ENCODE measurements at places on chromosomes 5 and 9.

DNA sequence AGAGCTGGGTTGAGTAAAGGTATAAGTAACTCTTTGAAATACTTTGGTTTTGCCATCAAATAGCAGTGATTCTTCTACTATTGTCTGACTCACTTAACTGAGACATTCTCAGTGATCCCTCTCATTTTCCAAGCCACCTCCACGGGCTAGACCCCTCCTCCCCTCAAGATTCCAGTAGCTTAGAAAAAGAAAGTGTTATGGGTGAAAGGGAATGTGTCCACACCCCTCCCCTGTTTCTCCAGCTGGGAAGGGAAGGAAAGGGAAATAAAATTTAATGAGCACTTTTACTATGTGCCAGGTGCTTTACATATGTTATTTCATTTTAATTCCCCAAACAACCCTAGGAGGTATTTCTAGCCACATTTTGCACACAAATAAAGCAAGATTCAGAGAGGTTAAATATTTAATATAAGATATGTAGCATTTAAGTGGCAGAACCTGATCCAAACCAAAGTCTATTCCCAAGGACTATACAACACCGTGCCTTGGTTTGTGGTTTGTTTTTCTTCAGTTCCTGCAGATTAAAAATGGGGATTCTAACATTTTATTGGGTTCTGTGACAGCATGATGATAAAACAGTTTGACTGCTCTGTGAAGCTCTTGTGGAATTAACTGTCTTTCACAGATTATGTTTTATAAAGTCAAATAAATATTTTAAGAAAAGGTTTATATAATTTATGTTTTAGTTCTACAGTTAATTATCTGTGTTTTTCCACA lies 135.9 kb downstream of the ZSWIM6 start:
- no peak for DNase-seq

DNA sequence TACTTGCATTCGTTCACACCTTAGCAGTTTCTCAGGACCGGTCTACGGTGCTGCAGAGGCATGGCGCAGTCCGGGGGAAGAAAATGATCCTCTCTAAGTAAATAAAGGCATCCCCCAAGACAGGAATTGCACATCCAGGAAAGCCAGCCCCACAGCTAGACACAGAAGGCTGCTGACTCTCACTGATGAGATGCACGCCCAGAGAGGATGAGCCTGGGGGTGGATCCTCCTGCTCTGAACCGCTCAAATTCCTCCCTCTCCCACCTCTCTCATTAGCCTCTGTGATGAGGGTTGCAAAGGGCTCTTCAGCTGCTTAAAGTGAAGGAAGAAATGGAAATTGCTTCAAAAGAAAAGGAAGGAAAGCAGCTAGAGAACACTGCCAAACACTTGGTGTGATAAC lies 132.4 kb downstream of the TTLL11 start:
- DNase-seq, result no peak

- DNase-seq, result no peak
Measured at GRCh38 chr5:35461530-35461929, 156.1 kb upstream of the SPEF2 start.

DNA sequence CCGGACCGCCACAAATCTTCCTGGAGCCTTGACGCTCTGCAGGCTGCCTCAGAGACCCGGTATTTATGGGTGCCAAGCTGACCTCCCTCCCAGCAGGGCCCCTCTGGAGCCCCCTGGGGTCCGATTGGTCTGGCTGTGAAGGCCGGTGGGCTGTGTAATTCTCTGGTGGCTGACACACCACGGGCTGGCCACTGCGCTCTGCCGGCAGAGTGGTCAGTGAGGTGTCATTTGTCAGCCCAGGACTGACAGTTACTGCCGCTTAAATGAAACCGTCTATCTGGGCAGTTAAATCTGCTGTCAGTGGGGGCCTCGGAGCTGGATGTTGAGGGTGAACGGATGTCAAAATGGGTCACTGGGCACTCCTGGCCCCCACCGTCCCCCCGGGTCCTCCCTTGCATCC lies 10.7 kb downstream of the NR5A1 start:
- no peak for DNase-seq

- no peak for DNase-seq
Measured at GRCh38 chr5:114678778-114679177, 316.9 kb downstream of the KCNN2 start.

GRCh38 chr5:72234265-72234700 lies 85.8 kb downstream of the MRPS27 start:
- DNase-seq, result peak; percentile 50

GRCh38 chr5:103427326-103427725 lies 135.3 kb downstream of the NUDT12 start:
- DNase-seq, result no peak

DNA sequence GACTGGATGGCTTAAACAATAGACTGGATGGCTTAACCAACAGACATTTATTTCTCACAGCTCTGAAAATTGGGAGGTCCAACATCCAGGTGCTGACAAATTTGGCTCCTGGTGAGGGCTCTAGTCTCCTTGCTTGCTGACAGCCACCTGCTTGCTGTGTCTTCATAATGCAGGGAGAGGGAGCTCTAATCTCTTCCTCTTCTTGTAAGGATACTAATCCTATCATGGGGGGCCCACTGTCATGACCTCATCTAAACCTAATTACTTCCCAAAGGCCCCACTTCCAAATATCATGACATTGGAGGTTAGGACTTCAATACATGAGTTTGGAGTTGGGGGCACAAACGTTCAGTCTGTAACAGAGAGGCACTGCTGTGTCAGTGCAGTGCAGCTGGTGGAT lies 26.4 kb downstream of the FOXD1 start:
- DNase-seq, result no peak

GRCh38 chr5:148107608-148108007 lies 43.8 kb downstream of the SPINK5 start:
- no peak for DNase-seq

GRCh38 chr9:4030751-4031150 lies 269.1 kb downstream of the GLIS3 start:
- no peak for DNase-seq

- DNase-seq, result no peak
Measured at GRCh38 chr5:177496070-177496726, 1.2 kb downstream of the PDLIM7 start.

DNA sequence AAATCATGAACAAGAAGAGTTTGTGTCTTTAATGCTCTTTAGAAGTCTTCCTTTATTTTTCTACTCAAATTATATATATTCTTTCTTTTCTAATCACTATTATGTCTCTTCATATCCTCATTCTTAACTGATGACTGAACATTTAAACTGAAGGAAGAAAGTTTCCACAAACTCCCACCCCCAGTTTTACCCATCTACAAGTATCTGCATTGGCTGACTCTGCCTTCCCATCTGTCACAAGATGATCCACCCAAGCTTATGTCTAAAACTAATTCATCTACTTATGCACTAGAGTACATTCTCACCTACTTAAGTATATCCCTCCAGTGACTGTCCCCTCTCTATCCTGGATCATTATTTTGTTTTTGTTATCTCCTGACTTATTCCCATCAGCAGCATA lies 344.5 kb downstream of the PRR16 start:
- DNase-seq, result no peak

DNA sequence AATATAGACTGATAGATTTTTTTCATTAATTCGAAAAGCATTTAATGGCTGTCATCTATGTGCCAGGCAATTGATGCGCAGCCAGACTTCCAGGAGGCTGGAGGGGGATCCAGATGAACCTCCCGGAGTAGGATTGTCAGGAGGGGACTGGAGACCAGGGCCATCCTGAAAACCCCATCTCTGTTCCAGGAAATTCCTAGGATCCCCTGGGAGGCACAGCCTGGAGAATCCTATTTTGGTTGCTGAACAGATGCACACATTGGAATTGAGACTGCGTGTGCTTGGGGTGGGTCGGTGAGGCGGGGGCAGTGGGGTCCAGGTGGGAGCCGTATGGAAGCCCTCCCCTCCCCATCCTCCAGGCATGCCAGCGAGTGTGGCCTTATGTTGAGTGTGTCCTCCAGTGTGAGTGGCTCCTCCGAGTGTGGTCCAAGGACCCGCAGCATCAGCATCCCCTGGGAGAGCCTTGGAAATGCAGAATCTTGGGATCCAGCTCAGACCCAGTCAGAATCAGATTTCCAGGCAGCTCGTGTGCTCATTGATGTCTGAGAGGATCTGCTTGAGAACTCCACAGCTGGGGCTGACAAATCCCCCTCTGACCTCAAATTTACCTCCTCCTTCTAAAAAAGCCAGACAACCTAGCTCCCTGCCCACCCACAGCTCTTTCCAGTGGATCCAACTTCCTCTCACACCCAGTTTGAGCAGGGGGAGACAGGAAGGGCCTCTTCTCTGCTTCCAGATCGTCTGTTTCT lies 38.7 kb downstream of the ROPN1L start:
- no peak for DNase-seq

DNA sequence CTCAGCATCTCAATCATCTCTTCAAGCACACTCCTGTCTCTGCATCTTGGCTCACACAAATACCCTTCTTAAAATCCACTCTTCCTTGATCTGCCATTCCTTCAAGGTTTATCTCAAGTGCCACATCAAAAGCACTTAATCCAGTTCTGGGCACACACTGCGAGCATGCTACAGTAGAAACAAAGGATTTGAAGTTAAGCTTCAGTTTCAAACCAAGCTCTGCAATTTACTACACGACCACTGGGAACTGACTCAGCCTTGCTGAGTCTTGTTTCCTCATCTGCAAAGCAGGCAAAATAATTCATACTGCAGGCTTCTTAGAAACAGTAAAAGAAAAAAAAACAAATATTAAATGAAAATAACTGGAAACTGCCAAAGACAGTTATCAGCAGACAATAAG lies 50.5 kb upstream of the CTNNAL1 start:
- DNase-seq, result peak; percentile 45

- no peak for DNase-seq
Measured at GRCh38 chr9:87844506-87844905, 38.2 kb upstream of the SPATA31E1 start.

- no peak for DNase-seq
Measured at GRCh38 chr5:133367984-133368383, 244.4 kb downstream of the FSTL4 start.

- DNase-seq, result no peak
Measured at GRCh38 chr5:172911976-172912375, 47.2 kb upstream of the RPL26L1 start.

DNA sequence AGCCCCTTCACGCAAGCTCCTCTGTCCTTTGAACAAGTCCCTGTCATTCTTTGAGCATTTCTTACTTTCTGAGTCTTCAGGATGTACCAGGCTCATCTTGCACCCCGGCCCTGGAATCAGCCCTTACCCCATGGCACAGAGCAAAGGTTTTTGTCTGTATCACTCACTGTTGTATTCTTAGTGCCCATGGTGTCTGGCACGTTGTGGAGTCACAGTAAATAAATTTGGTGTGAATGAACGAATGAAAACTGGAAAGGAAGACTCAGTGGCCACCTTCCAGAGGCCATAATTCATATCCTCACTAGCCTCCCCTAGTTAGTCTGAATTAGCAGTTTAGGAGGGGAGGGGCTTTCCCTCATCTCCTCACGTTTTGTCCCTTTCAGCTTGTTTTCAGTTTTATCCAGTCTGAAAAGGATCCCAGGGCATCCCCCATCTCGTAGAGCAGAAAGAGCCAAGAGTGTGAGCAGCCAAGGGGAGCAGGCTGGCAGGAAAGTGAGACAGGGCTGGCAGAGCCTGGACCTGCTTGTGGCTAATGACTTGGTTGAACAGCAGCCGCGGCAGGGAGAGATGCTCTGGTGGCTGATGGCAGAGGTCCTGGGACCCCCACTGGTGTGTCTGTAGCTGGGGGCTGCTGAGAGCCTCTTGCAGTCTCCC lies 42.7 kb downstream of the ZNF618 start:
- DNase-seq, result no peak

GRCh38 chr5:112411903-112412302 lies 7.2 kb downstream of the EPB41L4A start:
- no peak for DNase-seq

DNA sequence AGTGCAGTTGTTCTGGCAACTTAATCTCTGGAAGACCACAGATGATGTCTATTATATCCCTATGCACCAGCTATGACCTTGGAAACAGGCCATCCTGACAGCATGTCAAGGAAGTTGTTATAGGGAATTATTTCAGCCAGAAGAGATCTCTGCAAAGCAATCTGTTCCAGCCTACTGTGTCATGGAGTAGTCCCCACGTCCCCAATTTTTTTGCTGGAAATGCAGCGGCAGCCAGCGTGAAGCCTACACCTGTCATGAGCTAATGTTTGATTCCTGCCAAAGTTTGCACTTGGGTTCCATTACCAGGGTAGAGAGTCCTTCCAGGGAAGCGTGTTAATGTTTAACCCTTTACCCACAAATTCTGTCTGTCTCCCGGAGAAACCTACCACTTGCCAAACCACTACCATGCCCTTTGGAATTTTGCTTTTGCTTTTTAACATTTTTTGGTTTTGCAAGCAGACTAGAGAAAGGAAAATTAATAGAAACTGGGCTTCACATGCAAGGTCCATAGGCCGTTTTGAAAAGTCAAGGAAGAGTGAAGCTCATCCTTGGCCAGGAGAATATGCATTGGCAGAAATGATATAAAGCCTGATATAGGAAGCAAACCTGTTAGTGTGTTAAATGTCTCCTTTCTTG lies 174.9 kb upstream of the SPRY4 start:
- DNase-seq, result no peak

GRCh38 chr5:170753311-170753710 lies 30.2 kb upstream of the GABRP start:
- no peak for DNase-seq

- DNase-seq, result no peak
Measured at GRCh38 chr9:115759426-115759825, 394.2 kb upstream of the PAPPA start.

- DNase-seq, result no peak
Measured at GRCh38 chr5:32767948-32768467, 56.9 kb downstream of the NPR3 start.

DNA sequence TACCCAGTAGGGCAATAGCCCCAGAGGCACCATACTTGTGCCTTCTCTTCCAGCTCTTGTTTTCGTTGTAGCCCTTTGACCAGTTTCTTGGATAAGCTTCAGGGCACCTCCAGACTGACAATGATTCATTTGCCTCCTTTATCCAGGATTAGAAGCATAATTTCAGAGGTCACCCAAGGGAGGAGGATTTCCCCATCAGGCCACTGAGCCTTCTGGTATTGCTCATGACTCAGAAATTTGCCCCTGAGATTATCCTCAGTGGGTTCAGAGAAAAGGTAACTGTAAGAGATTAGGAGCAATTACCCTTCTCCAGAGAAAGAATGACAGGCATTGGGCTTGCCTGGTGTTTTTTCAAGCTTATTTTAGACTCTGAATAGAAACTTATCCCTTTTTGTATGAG lies 147.9 kb downstream of the MSX2 start:
- no peak for DNase-seq

GRCh38 chr9:31683116-31683515 lies 701.3 kb upstream of the ACO1 start:
- no peak for DNase-seq

GRCh38 chr9:5633243-5633642 lies 4.3 kb downstream of the RIC1 start:
- no peak for DNase-seq

GRCh38 chr5:32679218-32679617 lies 31.9 kb upstream of the NPR3 start:
- DNase-seq, result no peak

Data from Jurkat, Clone E6-1 (cell line).